Large intestine (tissue), 12 donors: ENCODE measurements at places on chromosomes 2 and 18. TPM values are rescaled to one million over a fixed set of nuclear protein-coding genes. Genes with fewer than 3 reads are reported as not detected.

The IL36A gene
- polyA plus RNA-seq: not detected

DNA sequence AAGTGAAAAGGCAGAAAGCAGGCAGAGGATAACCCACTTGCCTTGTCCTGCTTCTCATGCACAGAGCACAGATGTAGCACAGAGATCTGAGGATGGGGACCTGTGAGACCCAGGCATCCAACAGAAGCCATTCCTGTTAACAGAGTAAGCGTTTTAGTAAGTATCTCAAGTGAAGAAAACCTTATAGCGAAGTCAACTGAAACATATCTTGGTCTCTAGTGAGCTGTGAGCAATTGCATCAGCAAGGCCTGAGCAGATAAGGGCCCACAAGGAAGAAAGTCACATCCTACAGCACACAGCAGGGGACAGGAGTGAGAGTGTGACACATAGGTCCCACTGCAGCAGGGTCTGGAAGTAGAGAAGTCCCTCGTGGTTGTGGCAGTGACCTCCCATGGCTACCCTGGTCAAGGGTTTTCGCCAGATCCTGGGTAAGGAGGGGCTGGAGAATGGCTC is 248.7 kb upstream of the TNP1 start:
- no peak for DNase-seq

DNA sequence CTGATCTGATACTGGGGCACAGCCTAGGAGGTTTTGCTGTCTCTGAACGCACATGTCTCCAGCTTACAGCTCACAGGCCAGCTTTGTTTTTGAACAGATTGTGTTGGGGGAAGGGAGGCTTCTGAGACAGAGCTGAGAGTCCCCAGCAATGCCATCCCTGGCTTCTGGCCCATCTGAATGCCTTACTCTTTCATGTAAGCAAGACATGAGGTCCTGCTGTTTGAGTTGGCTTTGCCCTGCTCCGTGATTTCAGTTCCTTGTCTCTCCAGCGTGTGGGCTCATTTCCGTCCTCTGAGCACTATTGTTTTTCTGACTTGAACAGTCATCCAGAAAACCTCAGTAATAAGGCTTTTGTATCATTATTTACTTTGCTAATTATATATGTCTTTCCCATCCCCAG is 194.9 kb upstream of the TNP1 start:
- DNase-seq: no peak

DNA sequence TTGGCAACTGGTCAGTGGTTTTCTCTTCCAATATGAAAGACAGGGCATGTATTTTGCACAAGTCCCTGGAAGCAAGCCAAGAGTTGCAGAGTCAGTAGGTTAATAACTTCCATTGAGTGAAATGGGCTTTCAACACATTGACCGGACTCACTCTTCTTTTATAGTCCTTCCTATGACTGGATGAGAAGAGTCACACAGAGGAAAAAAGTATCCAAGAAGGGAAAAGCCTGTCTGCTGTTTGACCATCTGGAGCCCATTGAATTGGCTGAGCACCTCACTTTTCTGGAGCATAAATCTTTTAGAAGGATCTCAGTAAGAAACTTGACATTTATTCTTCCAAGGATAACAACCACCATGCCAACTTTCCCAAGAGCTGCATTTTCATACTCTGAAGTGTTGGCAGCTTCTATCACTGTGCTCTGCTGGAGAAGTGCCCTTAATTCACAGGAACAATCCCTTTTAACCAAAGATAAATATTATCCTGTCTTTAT is 45.4 kb downstream of the RASGRP3 start:
- no peak for DNase-seq

The ARHGAP25 gene
- polyA plus RNA-seq: 3.5 TPM

DNA sequence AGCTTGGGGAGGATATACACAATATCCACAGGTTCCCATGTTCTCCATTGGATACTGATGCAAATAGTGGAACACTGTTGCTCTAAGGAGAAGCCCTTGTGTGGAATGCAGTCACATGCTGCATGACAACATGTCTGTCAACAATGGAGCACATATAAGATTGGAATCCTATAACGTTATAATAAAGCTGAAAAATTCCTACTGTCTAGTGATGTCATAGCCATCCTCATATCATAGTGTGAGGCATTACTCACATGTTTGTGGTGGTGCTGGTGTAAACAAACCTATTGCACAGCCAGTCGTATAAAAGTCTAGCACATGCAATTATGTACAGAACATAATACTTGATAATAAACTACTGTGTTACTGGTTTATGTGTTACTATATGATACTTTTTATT is 394.7 kb downstream of the FBXO15 start:
- no peak for DNase-seq

GRCh38 chr2:12705742-12706141 is 11.0 kb upstream of the TRIB2 start:
- DNase-seq: no peak

The CHST9 gene
- 11.1 TPM for polyA plus RNA-seq

The TTC21B gene
- polyA plus RNA-seq: 17.8 TPM

DNA sequence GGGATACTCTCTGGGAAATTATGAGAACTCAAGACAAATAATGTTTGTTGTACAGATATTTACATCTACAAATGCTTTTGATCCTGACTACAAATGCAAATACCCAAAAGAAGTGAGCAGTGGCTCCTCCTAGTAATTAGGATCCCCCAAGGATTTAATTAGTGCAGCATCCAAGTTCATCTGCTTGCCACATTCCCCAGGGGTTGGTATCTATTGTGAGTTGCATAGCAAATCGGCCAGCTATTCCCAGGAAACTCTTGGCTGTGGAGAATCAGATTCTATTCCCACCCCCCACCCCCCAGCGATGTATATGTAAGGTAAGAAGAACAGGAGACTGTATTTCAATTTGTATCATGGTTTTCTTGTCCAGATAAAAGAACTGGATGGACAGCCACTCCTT is 725.1 kb upstream of the CDH7 start:
- no peak for DNase-seq

GRCh38 chr2:85398426-85399182 is 11.6 kb downstream of the CAPG start:
- DNase-seq: no peak

The STPG4 gene
- polyA plus RNA-seq: 0.18 TPM

- no peak for DNase-seq
Measured at GRCh38 chr2:28488858-28489575, 6.8 kb upstream of the PLB1 start.

GRCh38 chr2:23691565-23691964 is 235.4 kb downstream of the ATAD2B start:
- no peak for DNase-seq

The COBLL1 gene
- 38.3 TPM for polyA plus RNA-seq

DNA sequence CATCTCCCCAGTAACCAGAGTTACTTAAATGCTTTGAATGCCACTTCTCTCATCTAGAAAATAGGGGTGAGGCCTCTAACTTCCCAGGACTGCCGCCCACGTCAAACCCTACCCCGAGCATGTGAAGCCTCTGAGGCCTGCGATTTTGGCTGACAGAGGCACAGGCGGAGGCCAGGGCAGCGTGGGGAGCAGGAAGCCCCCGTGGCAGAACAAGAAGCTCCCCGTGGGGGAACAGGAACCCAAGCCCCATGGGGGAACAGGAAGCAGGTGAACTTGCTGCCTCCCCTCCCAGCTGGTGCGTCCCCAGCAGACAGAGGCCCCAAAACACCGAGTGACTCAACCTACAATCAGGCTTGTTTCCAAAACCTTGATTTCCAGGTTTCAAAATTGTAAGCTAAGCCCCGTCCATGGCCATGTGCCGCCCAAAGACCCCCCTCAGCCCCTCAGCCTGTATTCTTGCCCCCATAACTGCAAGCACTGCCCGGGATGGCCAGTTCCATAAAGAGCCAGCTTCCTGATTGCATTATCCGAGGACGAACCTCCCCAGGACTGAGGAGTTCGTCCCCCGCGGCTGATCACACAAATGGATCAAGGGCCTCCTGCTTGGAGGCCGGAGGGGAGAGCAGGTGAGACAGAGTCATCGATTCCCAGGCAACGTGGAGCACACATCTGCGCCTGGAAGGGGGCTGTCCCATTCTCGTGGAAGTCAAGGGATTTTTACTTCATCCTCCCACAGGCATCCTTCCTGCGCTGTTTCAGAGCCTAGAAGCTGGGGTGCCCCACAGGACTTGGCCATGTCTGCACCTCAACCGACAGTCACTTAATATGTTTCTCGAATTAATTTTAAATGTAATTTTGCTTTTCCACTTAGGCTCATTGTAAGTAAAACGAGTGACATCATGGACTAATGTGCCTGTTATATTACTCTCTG is 36.3 kb upstream of the CTDP1 start:
- DNase-seq: no peak
